ENCODE measurements at places on chromosomes 6 and 20.

DNA sequence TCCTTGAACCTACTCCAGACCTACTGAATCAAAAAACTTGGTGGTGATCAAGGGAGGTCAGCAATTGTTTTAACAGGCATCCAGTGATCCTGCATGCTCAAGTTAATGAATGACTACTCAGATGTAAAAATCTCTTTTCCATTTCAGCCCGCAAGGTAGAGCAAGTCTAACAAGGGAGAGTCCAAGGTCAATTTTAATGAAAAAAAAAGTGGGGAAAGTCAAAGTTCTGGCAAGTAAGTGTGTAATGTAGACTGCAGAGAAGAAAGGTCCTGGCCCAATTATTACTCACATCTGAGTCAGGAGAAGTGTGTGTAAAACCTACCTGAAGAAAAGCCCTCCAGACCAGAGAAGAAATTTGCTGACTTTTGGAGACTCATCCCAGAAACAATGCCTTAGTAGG, 193.5 kb downstream of the UBE3D start:
- DNase-seq, result no peak

DNA sequence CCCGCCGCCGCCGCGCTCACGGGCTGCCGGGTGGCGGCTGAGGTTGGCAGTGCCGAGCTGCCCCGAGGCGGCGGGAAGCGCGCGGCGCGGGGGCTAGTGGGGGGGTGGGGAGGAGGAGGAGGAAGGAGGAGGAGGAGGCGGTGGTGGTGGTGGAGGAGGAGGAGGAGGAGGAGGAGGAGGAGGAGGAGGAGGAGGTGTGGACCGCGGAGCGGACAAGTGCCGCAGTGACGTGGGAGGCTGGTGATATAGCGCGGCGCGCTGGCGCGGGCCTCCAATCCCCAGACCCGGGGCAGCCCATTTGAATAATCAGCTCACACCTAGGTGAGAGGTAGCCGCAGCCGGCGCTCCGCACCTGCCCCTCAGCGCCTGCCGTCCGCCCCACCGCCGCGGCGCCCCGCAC, at the start of gene FOXA2:
FOXA2 (minus strand) TSS at position 51 of the 400 bp plus-strand sequence. CDS start 294 bp downstream, outside the sequence.
- DNase-seq, result no peak

- DNase-seq, result no peak
Observed at GRCh38 chr20:37381621-37382471, 35.9 kb downstream of the SRC start.

- DNase-seq, result no peak
Observed at GRCh38 chr20:56440346-56441007, 27.9 kb upstream of the RTF2 start.

DNA sequence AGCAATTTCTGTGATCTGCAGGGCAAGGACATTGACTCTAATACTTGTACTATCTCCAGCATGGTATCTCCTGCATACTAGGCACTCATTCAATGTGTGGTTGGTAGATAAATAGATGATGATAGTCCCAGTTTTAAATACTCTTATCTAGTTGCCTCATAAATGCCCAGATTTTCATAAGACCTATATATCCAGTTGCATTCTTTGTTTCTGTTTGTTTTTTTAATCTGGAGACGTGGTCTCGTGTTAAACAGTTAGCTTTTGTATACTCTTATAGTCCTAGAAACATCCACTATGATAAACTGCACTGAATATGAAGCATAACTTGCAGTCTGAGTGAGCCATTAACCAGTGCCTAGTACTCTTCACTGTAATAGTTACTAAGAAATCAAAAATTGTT, 35.5 kb upstream of the SUMO4 start:
- DNase-seq, result no peak

- no peak for DNase-seq
Observed at GRCh38 chr6:63839485-63839884, 203.9 kb downstream of the PHF3 start.

GRCh38 chr6:28988536-28989311, 16.4 kb downstream of the ZNF311 start:
- peak; percentile 62 for DNase-seq

DNA sequence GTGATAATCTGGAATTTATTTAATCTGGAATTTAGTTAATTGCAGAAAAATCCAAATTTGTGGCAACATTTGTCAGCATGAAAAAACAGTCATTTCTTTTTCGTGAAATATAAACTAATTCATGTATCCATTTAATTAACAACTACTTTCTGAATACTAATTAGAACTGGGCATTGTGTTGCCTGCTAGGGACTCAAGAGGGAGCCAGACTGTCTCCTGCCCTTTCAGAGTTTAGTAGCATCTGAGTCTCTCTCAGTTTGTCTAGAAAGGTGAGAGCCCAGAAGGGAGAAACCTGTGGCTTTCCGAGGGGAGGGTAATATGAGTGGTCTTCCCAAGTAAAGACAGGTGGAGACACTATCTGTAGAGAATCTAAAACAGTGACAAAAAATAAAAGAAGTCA, 210.9 kb upstream of the HDDC2 start:
- peak; percentile 13 for DNase-seq

All from NCI-H524 (cell line).